ENCODE measurements at places on chromosomes 6 and 20.

- H3K4me1 ChIP-seq: peaks cover 6% of the 10 kb centered on the region
- no peak overlapping the region for H3K4me3 ChIP-seq
- no peaks in the 10 kb centered on the region for H3K36me3 ChIP-seq
- no peak overlapping the region for H3K27ac ChIP-seq
Observed at GRCh38 chr6:134322216-134322615, 4.3 kb upstream of the SGK1 start.

- H3K27me3 ChIP-seq: no peaks in the 10 kb centered on the region
- H3K36me3 ChIP-seq: peaks cover 73% of the 10 kb centered on the region
- DNase-seq: peak; percentile 52
- H3K4me3 ChIP-seq: no peak overlapping the region
Observed at GRCh38 chr20:36802326-36803222, 29.0 kb upstream of the DSN1 start.

DNA sequence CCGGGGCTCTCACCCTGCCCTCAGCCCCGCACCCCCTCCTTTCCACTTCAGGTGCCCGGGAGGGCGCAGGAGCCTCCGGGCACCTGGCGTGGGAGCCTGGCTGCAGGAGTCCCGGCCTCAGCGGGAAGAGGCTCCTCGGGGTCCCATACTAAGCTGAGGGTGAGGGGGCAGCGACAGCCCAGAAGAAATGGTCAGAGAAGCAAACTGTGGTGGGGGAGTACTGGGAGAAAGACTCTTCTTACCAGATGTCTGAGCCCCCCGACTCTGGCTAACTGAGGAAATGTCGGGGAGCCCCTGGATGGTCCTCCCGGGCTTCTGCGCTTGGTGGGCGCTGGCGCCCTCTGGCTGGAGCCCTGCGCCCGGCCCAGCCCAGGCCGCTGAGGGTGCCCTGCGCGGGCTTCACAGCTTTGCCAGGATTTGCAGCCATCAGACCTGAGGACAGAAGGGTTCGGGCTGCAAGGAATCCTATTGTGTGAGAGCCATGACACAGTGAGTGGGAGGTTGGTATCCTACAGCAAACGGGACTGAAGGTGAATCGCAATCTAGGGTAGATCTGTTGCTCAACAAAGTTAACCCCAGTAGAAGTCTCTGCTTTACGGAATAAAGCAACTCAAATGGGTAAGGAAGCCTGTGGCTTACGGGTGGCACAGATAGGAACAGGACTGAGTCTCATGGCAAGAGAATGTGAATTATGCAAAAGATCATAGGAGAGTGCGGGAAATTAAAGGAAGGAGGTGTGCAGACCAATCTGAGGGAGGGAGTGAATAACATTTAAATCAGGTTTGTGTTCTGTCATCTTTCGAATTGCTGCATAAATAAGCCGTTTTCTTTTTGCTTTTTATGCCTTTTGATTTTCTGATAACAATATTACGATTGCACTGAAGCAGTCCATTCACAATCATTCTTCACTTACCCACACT is 639 bp upstream of the RCAN2 start:
- DNase-seq: peak; percentile 38
- peak overlapping the region; percentile 78 for H3K4me3 ChIP-seq
- H3K4me1 ChIP-seq: peaks cover 9% of the 10 kb centered on the region
- peaks cover 39% of the 10 kb centered on the region for H3K27me3 ChIP-seq

- H3K27ac ChIP-seq: no peak overlapping the region
- peaks cover 6% of the 10 kb centered on the region for H3K36me3 ChIP-seq
- no peak overlapping the region for H3K4me3 ChIP-seq
Observed at GRCh38 chr6:45461486-45461885, 83.8 kb upstream of the SUPT3H start.

DNA sequence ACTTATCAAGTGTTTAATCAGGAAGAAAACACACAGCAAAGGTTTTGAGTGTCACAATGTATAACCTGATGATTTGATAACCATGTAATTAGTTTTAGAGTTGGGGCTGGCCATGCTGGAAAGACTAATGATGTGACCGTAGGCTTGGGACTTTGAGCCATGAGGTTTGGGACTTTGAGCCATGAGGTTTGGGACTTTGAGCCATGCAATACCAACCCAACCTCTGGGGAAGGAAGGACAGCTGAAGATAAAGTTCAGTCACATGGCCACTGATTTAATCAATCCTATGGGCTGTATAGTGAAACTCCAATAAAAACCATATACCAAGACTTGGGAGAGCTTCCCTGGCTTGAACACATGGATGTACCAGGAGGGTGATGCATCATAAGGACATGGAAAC is 32.8 kb downstream of the SLC35B3 start:
- H3K4me3 ChIP-seq: no peak overlapping the region
- no peaks in the 10 kb centered on the region for H3K36me3 ChIP-seq
- DNase-seq: no peak
- H3K4me1 ChIP-seq: no peaks in the 10 kb centered on the region
- no peak overlapping the region for H3K27ac ChIP-seq

GRCh38 chr20:63750807-63751470 is 11.4 kb downstream of the SLC2A4RG start:
- H3K27me3 ChIP-seq: peaks cover 7% of the 10 kb centered on the region
- H3K4me3 ChIP-seq: no peak overlapping the region
- H3K36me3 ChIP-seq: peaks cover 52% of the 10 kb centered on the region
- no peak overlapping the region for H3K27ac ChIP-seq
- H3K4me1 ChIP-seq: no peaks in the 10 kb centered on the region

DNA sequence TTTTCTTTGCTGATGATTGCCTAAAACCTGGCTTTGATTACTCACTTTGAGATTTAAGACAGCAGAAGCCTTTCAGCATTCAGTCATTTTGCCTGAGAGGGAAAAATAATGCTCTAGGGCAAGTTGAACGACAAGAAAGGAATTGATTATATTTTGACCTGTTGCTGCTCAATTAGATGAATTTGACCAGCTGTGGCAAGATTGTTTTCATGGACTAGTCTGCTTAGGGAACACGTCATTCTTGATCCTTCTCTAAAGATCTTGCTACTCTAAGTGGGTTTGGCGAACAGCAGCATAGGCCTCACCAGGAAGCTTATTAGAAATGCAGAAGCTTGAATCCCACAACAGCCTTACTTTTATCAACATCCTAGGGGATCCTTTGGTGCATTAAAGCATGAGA is 59.7 kb upstream of the PHACTR1 start:
- DNase-seq: no peak
- peaks cover 2% of the 10 kb centered on the region for H3K4me1 ChIP-seq
- H3K4me3 ChIP-seq: no peak overlapping the region
- H3K27ac ChIP-seq: no peak overlapping the region

- no peak for DNase-seq
- H3K27ac ChIP-seq: no peak overlapping the region
- no peak overlapping the region for H3K4me3 ChIP-seq
- H3K36me3 ChIP-seq: no peaks in the 10 kb centered on the region
Observed at GRCh38 chr20:51238675-51239305, 215.9 kb upstream of the KCNG1 start.

- H3K4me3 ChIP-seq: no peak overlapping the region
- H3K27ac ChIP-seq: no peak overlapping the region
- H3K36me3 ChIP-seq: no peaks in the 10 kb centered on the region
- DNase-seq: no peak
- no peaks in the 10 kb centered on the region for H3K27me3 ChIP-seq
Observed at GRCh38 chr6:110185879-110186278, 5.7 kb downstream of the CDC40 start.

GRCh38 chr6:127844529-127844928 is 56.3 kb downstream of the THEMIS start:
- H3K36me3 ChIP-seq: no peaks in the 10 kb centered on the region
- peaks cover 1% of the 10 kb centered on the region for H3K4me1 ChIP-seq
- H3K4me3 ChIP-seq: no peak overlapping the region
- H3K27ac ChIP-seq: no peak overlapping the region
- no peaks in the 10 kb centered on the region for H3K27me3 ChIP-seq

GRCh38 chr20:38143646-38144554 is 21.2 kb downstream of the TGM2 start:
- peak; percentile 96 for DNase-seq
- H3K36me3 ChIP-seq: peaks cover 14% of the 10 kb centered on the region
- peak overlapping the region; percentile 50 for H3K27ac ChIP-seq

- H3K4me3 ChIP-seq: no peak overlapping the region
- peak; percentile 49 for DNase-seq
- H3K27me3 ChIP-seq: no peaks in the 10 kb centered on the region
Observed at GRCh38 chr6:17851001-17851719, 136.3 kb downstream of the KIF13A start.

DNA sequence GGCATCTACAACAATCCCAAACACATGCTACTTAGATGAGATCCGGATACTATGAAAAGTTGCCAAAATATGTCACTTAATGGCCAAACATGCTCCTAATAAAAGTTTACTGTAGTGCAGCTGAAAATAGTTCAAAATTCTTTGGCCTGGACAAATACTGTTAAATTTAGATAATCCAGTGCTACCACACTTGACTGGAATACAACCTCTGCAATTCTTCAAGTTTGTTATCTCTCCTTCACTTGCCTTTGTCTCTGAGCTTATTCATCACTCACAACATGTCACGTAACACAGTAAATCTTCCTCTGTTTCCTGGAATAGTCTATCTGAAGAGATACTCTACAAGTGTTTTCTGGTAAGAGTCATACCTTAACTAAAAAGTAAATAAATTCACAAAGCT is 10.5 kb upstream of the PLN start:
- H3K27ac ChIP-seq: no peak overlapping the region
- peak; percentile 37 for DNase-seq
- H3K4me1 ChIP-seq: no peaks in the 10 kb centered on the region
- no peak overlapping the region for H3K4me3 ChIP-seq
- no peaks in the 10 kb centered on the region for H3K36me3 ChIP-seq

GRCh38 chr6:138824482-138825144 is 28.7 kb downstream of the ECT2L start:
- H3K36me3 ChIP-seq: no peaks in the 10 kb centered on the region
- no peak overlapping the region for H3K4me3 ChIP-seq
- H3K27me3 ChIP-seq: no peaks in the 10 kb centered on the region

- H3K4me1 ChIP-seq: peaks cover 17% of the 10 kb centered on the region
- DNase-seq: peak; percentile 53
- H3K27me3 ChIP-seq: peaks cover 16% of the 10 kb centered on the region
- H3K27ac ChIP-seq: no peak overlapping the region
Observed at GRCh38 chr20:48697845-48698491, 129.8 kb downstream of the PREX1 start.

GRCh38 chr6:6804843-6805615 is 216.5 kb downstream of the LY86 start:
- no peak overlapping the region for H3K4me3 ChIP-seq
- H3K36me3 ChIP-seq: no peaks in the 10 kb centered on the region
- H3K27me3 ChIP-seq: peaks cover 5% of the 10 kb centered on the region
- DNase-seq: no peak

- H3K27ac ChIP-seq: no peak overlapping the region
- H3K4me1 ChIP-seq: no peaks in the 10 kb centered on the region
- peak; percentile 70 for DNase-seq
- peaks cover 5% of the 10 kb centered on the region for H3K27me3 ChIP-seq
- no peaks in the 10 kb centered on the region for H3K36me3 ChIP-seq
Observed at GRCh38 chr6:112475083-112475482, 128.0 kb downstream of the RFPL4B start.

GRCh38 chr6:28978959-28979561 is 26.1 kb downstream of the ZNF311 start:
- H3K27me3 ChIP-seq: no peaks in the 10 kb centered on the region
- peaks cover 4% of the 10 kb centered on the region for H3K4me1 ChIP-seq
- H3K27ac ChIP-seq: no peak overlapping the region
- H3K36me3 ChIP-seq: no peaks in the 10 kb centered on the region
- no peak overlapping the region for H3K4me3 ChIP-seq

GRCh38 chr20:3068986-3069900 is 2.2 kb upstream of the OXT start:
- no peak overlapping the region for H3K4me3 ChIP-seq
- no peak overlapping the region for H3K27ac ChIP-seq
- peaks cover 15% of the 10 kb centered on the region for H3K4me1 ChIP-seq
- peaks cover 22% of the 10 kb centered on the region for H3K27me3 ChIP-seq
- H3K36me3 ChIP-seq: no peaks in the 10 kb centered on the region
- no peak for DNase-seq

- no peak for DNase-seq
- peak overlapping the region; percentile 82 for H3K27ac ChIP-seq
- H3K4me1 ChIP-seq: peaks cover 23% of the 10 kb centered on the region
- no peaks in the 10 kb centered on the region for H3K27me3 ChIP-seq
- no peak overlapping the region for H3K4me3 ChIP-seq
- H3K36me3 ChIP-seq: no peaks in the 10 kb centered on the region
Observed at GRCh38 chr6:158852312-158853071, 33.3 kb upstream of the EZR start.

- no peak overlapping the region for H3K27ac ChIP-seq
- H3K27me3 ChIP-seq: no peaks in the 10 kb centered on the region
- no peaks in the 10 kb centered on the region for H3K36me3 ChIP-seq
- peaks cover 3% of the 10 kb centered on the region for H3K4me1 ChIP-seq
Observed at GRCh38 chr6:135905604-135906300, 54.3 kb downstream of the PDE7B start.

DNA sequence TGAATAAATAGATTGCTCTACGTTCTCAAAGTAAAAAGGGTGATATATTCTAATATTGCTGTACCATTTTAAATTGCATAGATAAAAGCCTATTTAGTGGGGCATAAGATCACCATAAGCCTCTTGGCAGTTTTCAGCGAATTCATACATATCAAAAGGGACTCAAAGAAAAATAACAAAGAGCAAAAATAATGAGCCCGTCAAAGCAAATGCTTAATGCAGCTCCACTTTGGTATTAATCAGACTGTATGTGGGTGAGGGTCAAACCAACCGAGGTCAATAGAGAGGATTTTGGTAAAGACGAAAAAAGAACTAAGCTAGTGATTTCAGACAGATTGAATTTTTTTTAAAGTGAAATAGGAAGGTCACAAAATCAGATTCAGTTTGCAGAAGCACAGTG is 598.8 kb downstream of the GRIK2 start:
- no peak overlapping the region for H3K4me3 ChIP-seq
- no peak for DNase-seq
- no peaks in the 10 kb centered on the region for H3K27me3 ChIP-seq
- no peaks in the 10 kb centered on the region for H3K36me3 ChIP-seq
- no peaks in the 10 kb centered on the region for H3K4me1 ChIP-seq

DNA sequence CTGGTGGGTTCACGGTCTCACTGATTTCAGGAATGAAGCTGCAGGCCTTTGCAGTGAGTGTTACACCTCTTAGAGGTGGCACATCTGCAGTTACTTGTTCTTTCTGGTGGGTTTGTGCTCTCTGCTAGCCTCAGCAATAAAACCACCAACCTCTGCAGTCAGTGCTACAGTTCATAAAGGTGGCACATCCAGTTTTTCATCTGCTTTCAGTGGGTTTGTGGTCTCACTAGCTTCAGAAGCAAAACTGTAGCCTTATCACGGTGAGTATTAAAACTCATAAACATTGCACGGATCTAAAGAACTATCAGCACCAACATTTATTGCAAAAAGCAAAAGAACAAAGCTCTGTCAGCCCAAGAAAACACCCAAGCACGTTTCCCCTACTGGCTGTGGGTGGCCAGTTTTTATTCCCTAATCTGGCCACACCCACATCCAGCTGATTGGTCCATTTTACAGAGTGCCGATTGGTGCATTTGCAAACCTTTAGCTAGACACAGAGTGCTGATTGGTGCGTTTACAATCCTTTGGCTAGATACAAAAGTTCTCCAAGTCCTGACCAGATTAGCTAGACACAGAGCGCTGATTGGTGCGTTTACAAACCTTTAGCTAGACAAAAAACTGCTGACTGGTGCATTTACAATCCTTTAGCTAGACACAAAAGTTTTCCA is 3.4 kb upstream of the TMEM14C start:
- no peak overlapping the region for H3K27ac ChIP-seq
- H3K4me3 ChIP-seq: peak overlapping the region; percentile 82
- peaks cover 3% of the 10 kb centered on the region for H3K4me1 ChIP-seq
- peaks cover 1% of the 10 kb centered on the region for H3K36me3 ChIP-seq
- H3K27me3 ChIP-seq: no peaks in the 10 kb centered on the region
- no peak for DNase-seq
